Naive thymus-derived CD4-positive, alpha-beta T cell (primary cell): ENCODE measurements at places on chromosomes 3 and 15. TPM values are rescaled to one million over a fixed set of nuclear protein-coding genes. Genes with fewer than 3 reads are reported as not detected.

- H3K36me3 ChIP-seq, result no peaks in the 10 kb centered on the region
- DNase-seq, result no peak
- no peaks in the 10 kb centered on the region for H3K4me1 ChIP-seq
These were observed 101.1 kb downstream of the ADCY5 start for GRCh38 chr3:123347691-123348264.

DNA sequence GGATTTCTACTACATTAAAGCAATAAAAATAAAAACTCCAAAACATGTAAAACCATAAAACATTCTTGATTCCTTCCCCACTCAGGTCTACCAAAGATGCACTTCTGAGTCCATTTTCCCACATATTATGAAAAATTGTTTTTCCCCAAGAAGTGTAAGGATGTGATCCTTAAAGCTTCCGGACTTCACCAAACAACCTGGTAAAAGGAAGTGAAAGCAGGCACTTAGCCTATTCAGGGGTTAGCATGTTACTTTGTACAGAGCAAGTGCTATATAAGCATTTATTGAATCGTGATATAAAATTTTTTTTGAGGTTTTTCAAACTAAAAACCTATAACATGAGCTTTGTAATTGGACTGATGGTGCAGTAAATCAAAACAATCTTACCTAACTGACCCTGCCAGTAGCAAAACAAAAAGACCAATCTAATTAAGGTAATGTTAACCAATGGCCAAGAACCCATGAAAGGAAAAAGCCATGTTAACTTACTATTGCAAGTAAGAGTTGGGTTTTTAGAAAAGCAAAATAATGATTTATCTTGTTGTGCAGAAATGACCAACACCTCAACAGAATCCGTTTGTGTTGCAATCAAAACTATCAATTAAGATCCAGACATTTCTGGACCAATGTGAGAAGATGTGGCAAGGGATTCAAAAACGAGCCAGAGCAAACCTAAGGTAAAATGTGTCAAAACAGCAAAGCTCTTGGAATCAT, 1.8 kb downstream of the SETD2 start:
- no peak for DNase-seq
- peak overlapping the region; percentile 77 for H3K4me3 ChIP-seq
- no peaks in the 10 kb centered on the region for H3K27me3 ChIP-seq
- H3K27ac ChIP-seq, result peak overlapping the region; percentile 96
- H3K4me1 ChIP-seq, result peaks cover 37% of the 10 kb centered on the region

GRCh38 chr15:28975766-28976179, 90.0 kb downstream of the APBA2 start:
- peaks cover 8% of the 10 kb centered on the region for H3K4me1 ChIP-seq
- peak; percentile 82 for DNase-seq
- no peak overlapping the region for H3K27ac ChIP-seq
- no peaks in the 10 kb centered on the region for H3K27me3 ChIP-seq
- H3K36me3 ChIP-seq, result no peaks in the 10 kb centered on the region
- H3K4me3 ChIP-seq, result no peak overlapping the region

DNA sequence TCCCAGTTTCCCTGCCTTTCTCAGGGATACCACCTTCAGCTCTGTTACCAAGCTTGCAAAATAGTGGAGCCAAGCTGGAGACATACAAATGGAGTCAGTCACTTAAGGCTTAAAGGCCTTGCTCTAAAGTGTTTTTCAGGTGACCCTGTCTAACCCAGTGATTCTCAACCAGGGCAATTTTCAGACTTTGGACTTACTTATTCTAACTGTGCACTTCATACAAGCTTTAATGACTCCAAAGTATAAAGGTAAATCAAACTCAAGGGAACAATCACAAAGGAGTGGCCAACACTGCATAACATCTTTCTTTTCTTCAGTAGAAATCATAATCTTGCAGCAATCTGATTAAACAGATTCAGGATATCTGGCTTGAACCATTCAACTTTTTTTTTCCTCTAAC, 9.4 kb downstream of the ANO10 start:
- H3K27me3 ChIP-seq, result no peaks in the 10 kb centered on the region
- no peaks in the 10 kb centered on the region for H3K36me3 ChIP-seq
- no peak overlapping the region for H3K4me3 ChIP-seq
- DNase-seq, result no peak
- no peak overlapping the region for H3K27ac ChIP-seq

- no peaks in the 10 kb centered on the region for H3K27me3 ChIP-seq
- H3K27ac ChIP-seq, result no peak overlapping the region
- no peaks in the 10 kb centered on the region for H3K36me3 ChIP-seq
- no peak overlapping the region for H3K4me3 ChIP-seq
These were observed 132.2 kb downstream of the DUT start for GRCh38 chr15:48463366-48463880.

GRCh38 chr3:16890597-16891333, 6.0 kb downstream of the PLCL2 start:
- no peaks in the 10 kb centered on the region for H3K27me3 ChIP-seq
- H3K4me1 ChIP-seq, result peaks cover 53% of the 10 kb centered on the region
- H3K27ac ChIP-seq, result no peak overlapping the region
- no peak overlapping the region for H3K4me3 ChIP-seq
- DNase-seq, result no peak
- no peaks in the 10 kb centered on the region for H3K36me3 ChIP-seq

GRCh38 chr3:10198761-10199649, 34.3 kb downstream of the IRAK2 start:
- peaks cover 46% of the 10 kb centered on the region for H3K4me1 ChIP-seq
- H3K27ac ChIP-seq, result peak overlapping the region; percentile 89
- H3K4me3 ChIP-seq, result no peak overlapping the region

- H3K27me3 ChIP-seq, result no peaks in the 10 kb centered on the region
- H3K4me1 ChIP-seq, result no peaks in the 10 kb centered on the region
- no peak for DNase-seq
- H3K36me3 ChIP-seq, result no peaks in the 10 kb centered on the region
- no peak overlapping the region for H3K4me3 ChIP-seq
These were observed 579.3 kb upstream of the GRM7 start for GRCh38 chr3:6281662-6282061.

MYO9A gene
- total RNA-seq, result 15.4 and 21.6 TPM in 2 replicates

FGF12 gene
- total RNA-seq, result not detected

DNA sequence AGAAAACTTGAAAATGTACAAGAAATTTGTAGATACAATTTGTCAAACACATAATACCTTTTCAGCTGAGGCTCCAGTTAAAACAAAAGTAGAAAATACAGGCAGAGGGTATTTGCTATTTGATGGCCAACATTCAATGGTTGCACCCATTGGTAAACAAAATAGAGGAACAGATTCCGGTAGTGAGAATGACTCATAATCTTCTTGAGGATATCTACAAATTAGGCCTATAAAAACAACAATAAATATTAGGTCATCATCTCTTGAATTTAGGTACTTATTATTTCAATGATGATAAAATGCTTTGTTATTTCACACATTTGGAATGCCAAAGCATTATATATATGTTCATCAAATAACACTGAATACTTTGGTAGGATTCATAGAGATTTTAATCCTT, 53.4 kb downstream of the DENND4A start:
- no peak overlapping the region for H3K4me3 ChIP-seq
- peaks cover 7% of the 10 kb centered on the region for H3K36me3 ChIP-seq

GRCh38 chr3:167666563-167666962, 12.8 kb upstream of the WDR49 start:
- H3K4me1 ChIP-seq, result no peaks in the 10 kb centered on the region
- H3K27me3 ChIP-seq, result no peaks in the 10 kb centered on the region
- H3K4me3 ChIP-seq, result no peak overlapping the region
- no peaks in the 10 kb centered on the region for H3K36me3 ChIP-seq
- no peak for DNase-seq
- no peak overlapping the region for H3K27ac ChIP-seq

DNA sequence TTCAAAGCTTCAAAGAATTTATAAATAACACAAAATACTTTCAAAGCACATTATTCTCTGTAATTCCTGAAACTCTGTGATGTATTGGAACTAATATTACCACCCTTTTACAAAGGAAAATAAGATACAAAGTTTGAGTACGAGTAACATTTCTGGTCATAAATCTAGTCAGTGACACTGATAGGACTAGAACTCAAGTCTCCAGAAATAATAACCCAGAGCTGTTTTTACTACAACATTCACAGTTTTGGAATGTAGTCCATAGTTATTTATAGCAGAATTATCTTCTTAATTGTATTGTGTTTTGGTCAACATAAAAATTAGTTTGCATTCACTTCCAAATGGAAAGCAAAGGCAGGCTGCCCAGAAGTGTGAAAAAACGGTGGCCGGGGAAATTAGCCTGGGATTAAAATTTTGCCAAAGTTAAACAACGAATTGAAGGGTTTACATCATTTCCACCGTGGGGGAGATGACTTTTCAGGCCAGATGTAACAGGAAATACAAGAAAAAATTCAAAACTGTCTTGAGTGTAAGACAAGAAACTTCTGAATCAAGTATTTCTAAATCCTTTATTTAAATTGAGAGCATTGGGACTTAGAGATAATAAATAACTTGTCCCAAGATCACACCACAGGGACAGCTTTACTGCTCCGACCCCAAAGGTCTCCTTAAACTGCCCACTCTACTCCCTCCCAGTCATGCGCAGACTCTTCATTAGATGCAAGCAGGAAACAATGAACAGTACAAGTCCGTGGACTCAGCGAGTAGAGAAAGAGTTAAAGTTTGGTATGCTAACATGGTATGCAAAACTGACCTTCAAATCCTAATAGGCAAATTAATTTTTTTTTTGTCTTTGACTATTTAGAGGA, 74.3 kb upstream of the VGLL4 start:
- no peaks in the 10 kb centered on the region for H3K27me3 ChIP-seq
- H3K27ac ChIP-seq, result peak overlapping the region; percentile 75
- no peaks in the 10 kb centered on the region for H3K36me3 ChIP-seq
- H3K4me3 ChIP-seq, result peak overlapping the region; percentile 74
- peaks cover 8% of the 10 kb centered on the region for H3K4me1 ChIP-seq

CFAP20DC gene
- total RNA-seq, result not detected

- H3K4me3 ChIP-seq, result no peak within 1 kb of the TSS
- no peak within 1 kb of the TSS for H3K27ac ChIP-seq
- H3K4me1 ChIP-seq, result no peaks in the 10 kb centered on the region
- no peaks in the 10 kb centered on the region for H3K27me3 ChIP-seq
- H3K36me3 ChIP-seq, result no peaks in the 10 kb centered on the region
These were observed at the start of gene SUSD5 for GRCh38 chr3:33218446-33219174. TSS of gene SUSD5 (minus strand) at chr3:33218810. CDS start at chr3:33218797, 13 bp downstream.

- H3K27ac ChIP-seq, result no peak overlapping the region
- no peak for DNase-seq
- no peaks in the 10 kb centered on the region for H3K27me3 ChIP-seq
These were observed 202.1 kb downstream of the TP63 start for GRCh38 chr3:189833266-189833665.

DNA sequence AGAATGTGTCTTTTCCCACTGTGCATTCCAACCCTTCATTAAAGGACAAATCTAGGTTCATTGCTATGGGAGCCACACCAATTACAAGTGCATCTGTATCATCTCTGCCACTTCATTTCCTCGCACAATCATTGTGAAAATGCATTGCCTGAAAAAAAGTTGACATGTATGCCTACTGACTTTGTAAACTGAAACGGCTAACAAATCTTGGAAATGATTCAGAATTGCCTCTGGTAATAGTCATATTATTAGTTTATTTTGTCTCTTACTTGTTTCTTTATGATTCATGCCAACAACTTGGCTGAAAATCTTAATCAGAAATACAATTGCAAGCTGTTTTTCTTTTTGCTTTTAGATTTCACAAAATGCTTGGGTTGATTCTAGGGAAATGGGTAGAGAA, 497.1 kb downstream of the ZIC1 start:
- no peak for DNase-seq
- H3K36me3 ChIP-seq, result no peaks in the 10 kb centered on the region
- H3K4me1 ChIP-seq, result no peaks in the 10 kb centered on the region
- H3K27me3 ChIP-seq, result no peaks in the 10 kb centered on the region
- H3K27ac ChIP-seq, result no peak overlapping the region

GRCh38 chr15:71202712-71203111, 87.4 kb downstream of the THSD4 start:
- H3K4me3 ChIP-seq, result no peak overlapping the region
- H3K27ac ChIP-seq, result no peak overlapping the region
- no peaks in the 10 kb centered on the region for H3K4me1 ChIP-seq
- H3K36me3 ChIP-seq, result no peaks in the 10 kb centered on the region
- DNase-seq, result no peak

DNA sequence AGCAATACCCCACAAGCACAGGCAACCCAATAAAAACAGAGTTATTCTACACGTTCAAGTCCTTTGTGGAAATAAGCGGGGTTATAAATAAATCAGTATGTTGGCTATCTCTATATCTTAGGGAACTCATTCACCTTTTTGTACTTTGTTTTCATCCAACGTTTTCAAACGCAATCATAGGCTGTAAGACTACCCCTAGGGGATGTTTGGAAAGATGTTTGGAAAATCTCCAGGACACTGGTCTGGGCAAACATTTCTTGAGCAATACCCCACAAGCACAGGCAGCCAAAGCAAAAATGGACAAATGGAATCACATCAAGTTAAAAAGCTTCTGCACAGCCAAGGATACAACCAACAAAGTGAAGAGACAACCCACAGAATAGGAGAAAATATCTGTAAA, 70.1 kb downstream of the CLDN11 start:
- H3K4me1 ChIP-seq, result no peaks in the 10 kb centered on the region
- no peak overlapping the region for H3K27ac ChIP-seq
- no peaks in the 10 kb centered on the region for H3K36me3 ChIP-seq
- DNase-seq, result no peak

CRABP1 gene
- not detected for total RNA-seq

DNA sequence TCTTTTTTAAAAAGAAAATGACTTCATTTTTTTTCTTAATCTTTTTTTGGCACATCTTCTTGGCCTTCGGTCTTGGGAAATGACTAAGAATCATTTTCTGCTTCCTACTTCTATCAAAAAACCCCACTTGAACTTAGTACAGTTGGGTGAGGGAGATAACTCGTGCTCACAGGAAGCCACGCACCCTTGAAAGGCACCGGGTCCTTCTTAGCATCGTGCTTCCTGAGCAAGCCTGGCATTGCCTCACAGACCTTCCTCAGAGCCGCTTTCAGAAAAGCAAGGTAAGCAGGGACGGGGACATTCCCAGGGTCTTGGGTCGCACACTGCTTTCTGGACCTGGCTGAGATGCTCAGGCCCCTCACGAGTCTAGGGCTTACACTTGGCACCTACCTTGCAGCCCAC, at the start of gene CCR4:
Gene CCR4 (plus strand): TSS at position 235 of the 402 bp plus-strand sequence. CDS start 1,779 bp downstream, outside the sequence.
- H3K4me1 ChIP-seq, result peaks cover 17% of the 10 kb centered on the region
- peak within 1 kb of the TSS; percentile 16 for H3K27ac ChIP-seq
- no peaks in the 10 kb centered on the region for H3K36me3 ChIP-seq
- DNase-seq, result peak; percentile 44

DNA sequence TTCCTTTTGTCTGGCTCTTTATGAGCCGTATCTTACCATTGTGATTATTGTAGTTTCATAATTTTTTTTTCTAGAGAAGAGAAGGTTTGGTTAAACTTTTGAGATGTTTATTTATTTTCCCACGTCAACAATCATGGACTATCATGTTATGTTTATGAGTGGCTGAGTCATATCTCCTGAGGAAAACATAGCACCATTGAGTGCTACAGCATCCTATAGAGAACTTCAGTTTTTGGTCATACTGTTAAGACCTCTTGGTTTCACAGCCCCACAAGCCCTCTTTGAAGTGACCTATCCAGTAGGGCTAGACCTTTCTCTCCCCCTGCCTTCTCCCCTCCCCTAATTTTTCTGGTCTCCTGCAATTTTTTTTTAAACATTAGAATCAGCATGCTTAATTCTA, 20.8 kb downstream of the PIK3CA start:
- DNase-seq, result no peak
- H3K27me3 ChIP-seq, result no peaks in the 10 kb centered on the region
- H3K36me3 ChIP-seq, result no peaks in the 10 kb centered on the region
- no peak overlapping the region for H3K27ac ChIP-seq
